NCI-H1105 treated with DMSO at 0.1 percent for 48 hours (cell line): ENCODE measurements at places on chromosomes 4 and X.

- no peak for DNase-seq
Measured at GRCh38 chr4:88958080-88958479, 98.9 kb downstream of the FAM13A start.

DNA sequence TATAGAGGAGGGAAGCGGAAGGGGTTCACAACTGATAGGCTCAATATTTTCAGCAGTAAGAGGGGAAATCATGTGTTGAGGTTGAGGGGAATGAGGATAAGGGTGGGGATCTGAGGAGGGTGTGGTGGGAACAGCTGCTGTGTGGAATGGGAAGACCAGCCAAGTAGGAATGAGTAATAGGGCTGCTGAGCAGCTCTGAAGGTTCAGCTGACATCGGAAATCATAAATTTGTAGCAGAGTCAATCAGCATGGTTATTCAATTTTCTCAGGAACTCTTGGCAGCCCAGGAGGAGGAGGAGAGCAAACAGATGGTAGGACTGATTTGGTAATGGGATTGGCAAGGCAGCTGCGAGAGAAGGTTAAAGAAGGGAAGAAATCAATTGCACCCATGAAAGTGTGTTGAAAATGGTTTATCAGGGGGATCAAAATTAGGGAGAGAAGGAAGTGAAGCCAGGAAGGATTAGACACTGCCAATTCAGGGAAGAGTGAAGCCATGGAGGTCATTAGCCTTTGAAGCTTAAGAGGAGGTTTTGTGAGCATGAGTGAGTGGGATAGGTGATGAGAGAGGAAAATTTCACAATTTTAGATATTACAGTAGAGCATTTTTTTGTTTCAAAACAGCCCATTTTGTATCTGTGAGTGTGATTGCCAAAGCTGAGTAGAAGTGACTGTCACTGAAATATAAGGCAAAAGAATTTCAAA is 82.6 kb downstream of the PCDH7 start:
- no peak for DNase-seq

- DNase-seq: no peak
Measured at GRCh38 chr4:104630272-104630671, 135.6 kb upstream of the CXXC4 start.

DNA sequence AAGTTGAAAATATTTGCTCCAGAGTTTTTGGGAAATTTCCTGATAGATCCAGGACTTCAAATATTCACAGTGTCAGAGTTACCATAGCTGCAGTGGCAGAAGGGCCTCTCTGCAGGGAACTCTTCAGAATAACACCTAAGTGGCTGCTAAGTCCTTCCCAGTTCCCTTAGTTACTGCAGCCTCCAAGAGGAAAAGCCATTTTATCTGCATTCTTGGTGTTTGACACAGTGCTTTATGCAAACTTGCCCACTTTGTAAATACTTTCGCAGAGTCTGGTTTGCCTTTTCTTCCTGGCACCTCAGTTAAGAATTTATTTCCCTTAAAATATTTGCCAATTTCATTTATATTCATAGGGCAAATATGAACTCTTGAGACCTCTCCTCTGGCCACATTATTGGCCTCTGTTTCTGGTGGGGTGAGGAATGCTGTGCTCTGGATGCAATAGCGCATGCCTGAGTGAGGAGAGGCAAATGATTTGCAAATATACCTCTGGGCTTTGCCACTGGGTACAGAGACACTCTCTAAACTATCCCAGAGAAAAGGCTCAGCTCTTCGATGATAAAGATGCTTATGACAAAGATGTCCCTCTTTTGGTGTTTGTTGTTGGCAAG is 566.3 kb upstream of the NR3C2 start:
- DNase-seq: no peak

- no peak for DNase-seq
Measured at GRCh38 chrX:7073336-7073735, 74.2 kb upstream of the STS start.

DNA sequence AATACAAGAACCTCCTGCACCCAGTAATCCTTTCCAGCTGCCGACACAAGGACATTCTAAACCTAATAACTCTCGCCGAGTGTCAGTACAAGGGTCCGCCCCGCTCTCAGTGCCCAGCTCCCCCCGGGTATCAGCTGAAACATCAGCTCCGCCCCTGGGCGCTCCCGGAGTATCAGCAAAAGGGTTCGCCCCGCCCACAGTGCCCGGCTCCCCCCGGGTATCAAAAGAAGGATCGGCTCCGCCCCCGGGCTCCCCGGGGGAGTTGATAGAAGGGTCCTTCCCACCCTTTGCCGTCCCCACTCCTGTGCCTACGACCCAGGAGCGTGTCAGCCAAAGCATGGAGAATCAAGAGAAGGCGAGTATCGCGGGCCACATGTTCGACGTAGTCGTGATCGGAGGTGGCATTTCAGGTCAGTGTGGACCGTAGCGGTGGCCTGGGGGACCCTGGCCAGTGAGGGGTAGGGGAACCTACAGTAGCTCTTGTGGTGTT is at the start of gene MAOA:
Gene MAOA, plus strand, starts transcription at position 295 of the 490 bp plus-strand sequence. Its CDS starts 43 bp downstream, at position 338.
- DNase-seq: peak; percentile 2
